ENCODE measurements at places on chromosomes 12 and 14.

DNA sequence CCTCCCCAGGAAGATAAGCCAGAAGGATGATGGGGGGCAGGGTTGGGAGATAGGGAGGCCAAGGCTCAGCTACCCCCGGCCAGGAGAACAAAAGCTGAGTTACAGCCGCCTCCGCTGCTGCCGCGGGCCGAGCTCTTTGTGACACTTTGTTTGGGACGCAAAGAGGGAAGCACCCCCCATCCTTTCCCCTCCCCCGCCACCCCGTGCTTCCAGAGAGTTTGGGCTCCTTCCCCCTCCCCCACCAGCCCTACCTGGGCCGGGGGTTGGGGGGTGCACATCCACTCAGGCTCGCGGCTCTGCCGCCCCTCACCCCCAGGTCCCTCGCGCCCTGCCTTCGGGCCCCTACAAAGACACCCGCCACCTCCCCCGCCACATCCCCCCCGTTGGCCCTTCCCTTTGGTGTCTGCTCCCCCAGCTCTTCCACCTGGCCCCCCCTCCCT, 799 bp downstream of the ZNF219 start:
- DNase-seq: no peak

- DNase-seq: no peak
Observed at GRCh38 chr12:2290516-2291065, 237.8 kb downstream of the CACNA1C start.

DNA sequence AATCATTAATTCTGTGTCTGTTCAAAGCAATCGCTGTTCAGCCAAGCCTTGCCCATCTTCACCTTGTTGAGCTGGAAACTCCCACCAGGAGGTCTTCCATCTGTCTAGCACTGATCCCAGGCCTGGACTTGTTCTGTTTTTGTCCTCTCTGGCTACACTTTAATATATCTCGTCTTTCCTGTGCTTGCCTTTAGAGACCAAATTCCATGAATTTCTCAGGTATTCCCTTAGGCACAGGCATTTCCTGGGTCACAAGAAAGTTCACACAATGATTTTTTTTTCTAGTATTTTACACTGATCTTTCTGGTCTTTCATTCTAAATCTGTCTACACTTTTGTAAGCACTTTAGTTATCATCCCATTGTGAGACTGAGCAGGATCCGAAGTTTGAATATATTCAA, 116.4 kb upstream of the CCND2 start:
- no peak for DNase-seq

DNA sequence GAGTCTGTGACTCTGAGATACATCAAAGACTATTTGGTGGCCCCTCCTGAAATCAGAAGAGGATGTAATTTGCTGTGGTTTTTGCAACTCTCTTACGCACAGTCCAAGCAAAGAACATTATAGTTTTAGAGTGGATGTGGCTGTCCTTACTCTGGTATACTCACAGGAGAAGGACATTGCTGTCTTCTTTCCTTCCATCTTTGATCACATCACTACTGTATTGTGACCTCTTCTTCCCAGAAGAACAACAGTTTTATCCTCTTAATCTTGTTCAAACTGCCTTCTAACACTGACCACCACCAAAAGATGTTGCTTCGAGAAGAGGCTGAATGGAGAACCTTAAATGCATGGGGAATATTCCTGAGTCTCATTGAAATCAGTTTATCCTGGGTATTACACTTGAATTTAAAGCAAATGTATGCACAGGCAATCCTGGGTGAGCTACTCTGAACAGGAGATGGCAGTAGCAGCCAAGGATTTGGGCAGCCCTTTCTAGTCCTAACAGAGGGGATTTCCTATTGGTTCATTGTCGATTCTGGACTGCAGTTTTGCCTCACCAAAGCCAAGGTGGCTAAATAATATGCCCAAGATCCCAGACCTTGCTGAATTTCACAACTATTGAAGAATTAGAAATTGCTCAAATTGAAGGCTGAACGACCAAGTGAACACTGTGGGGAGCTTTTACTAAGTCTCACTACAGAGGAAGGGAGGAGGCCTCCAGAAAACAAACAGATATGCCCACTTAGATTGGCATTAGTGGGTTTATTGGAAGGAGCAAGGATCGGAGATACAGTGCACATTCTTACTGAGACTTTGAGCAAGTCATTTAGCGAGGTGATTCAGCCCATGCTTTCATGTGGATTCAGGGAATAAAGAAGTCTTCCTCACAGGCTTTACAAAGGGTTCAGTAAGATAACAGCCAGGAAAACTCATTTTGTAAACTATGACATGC, 282.8 kb downstream of the PAWR start:
- peak; percentile 61 for DNase-seq

GRCh38 chr14:72525087-72525915, 368.6 kb downstream of the DPF3 start:
- no peak for DNase-seq

GRCh38 chr14:32382704-32383103, 53.6 kb downstream of the AKAP6 start:
- no peak for DNase-seq

GRCh38 chr12:100717733-100718067, 76.9 kb upstream of the ANO4 start:
- no peak for DNase-seq

GRCh38 chr14:97456462-97456861, 659.3 kb downstream of the VRK1 start:
- DNase-seq: no peak

GRCh38 chr14:22194664-22195063, 394.4 kb downstream of the DAD1 start:
- no peak for DNase-seq

DNA sequence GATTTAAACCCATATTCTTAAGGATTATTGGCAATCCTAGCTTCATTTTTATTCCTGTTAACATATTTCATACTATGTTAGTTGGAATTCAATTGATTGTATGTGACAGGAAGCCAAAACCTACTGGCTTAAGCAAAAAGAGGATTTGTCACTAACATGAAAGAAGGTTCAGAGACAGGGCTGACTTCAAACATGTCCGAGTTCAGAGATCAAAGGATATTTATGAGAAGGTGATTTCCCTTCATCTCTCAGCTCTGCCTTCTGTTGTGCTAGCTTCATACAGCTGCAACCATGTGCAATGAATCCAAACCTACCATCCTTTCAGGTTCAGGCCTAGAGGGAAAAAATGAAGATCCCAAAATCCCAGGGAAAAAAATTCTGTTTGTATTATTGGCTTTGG, 349.7 kb downstream of the ATP23 start:
- no peak for DNase-seq

- DNase-seq: no peak
Observed at GRCh38 chr12:116620492-116621191, 61.5 kb downstream of the MAP1LC3B2 start.

GRCh38 chr14:92900660-92901059, 22.3 kb upstream of the CHGA start:
- DNase-seq: no peak

DNA sequence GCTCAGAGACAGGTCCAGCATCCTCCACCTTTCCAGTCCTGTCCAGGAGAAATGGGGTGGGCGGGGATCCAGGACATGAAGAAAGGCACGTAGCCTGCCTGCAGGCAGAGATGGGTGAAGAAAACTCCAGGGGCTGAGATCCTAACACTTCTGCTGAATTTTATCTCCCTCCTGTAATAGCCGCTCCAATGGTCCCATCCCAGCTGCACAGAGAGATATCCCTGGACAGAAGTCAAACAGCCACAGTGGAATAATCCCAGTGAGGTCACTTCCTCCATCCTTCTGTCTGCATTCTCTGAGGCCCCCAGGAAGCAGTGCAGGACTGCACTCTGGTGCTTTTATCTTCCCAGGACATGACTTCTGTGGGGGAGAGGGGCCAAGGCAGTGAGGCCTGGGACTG, 26.3 kb downstream of the KRT18 start:
- no peak for DNase-seq

GRCh38 chr12:47650469-47650868, 55.4 kb downstream of the RPAP3 start:
- DNase-seq: no peak

DNA sequence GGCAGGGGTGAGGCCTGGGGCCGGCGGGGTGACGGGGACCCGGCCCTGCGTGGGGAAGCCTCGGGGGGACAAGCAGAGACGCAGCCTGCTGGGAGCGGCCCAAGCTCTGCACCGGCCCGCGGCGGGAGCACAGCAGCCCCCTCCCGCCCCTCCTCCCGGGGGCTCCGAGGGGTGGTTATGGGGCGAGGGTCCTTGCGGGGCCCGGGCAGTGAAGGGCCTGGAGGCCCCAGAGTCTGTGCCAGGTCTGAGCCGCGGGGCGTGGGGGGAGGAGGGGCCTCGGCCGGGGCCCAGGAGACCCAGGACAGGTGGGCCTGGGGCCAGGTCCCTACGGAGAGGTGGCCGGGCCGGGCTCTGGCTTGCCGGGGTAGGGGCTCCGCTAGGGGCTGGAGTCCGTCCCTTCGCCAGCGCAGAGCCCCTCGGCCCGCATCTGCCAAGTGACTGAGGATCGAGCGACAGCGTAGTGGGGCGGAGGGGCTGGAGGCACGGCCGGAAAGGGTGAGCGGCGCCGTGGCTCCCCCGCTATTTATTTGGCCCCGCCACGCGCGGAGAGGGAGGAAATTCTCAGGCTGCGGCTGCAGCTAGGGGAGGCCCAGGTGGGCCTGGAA, 495 bp downstream of the TMEM121 start:
- no peak for DNase-seq

- DNase-seq: no peak
Observed at GRCh38 chr14:36524220-36524837, 4.3 kb upstream of the NKX2-1 start.

GRCh38 chr14:35229084-35229791, 62.9 kb upstream of the PSMA6 start:
- DNase-seq: peak; percentile 59

GRCh38 chr12:113407931-113408600, 4.4 kb upstream of the SDS start:
- no peak for DNase-seq

GRCh38 chr12:22082190-22082701, 36.2 kb downstream of the CMAS start:
- no peak for DNase-seq

- DNase-seq: no peak
Observed at GRCh38 chr12:105025890-105026289, 39.8 kb downstream of the NOPCHAP1 start.

DNA sequence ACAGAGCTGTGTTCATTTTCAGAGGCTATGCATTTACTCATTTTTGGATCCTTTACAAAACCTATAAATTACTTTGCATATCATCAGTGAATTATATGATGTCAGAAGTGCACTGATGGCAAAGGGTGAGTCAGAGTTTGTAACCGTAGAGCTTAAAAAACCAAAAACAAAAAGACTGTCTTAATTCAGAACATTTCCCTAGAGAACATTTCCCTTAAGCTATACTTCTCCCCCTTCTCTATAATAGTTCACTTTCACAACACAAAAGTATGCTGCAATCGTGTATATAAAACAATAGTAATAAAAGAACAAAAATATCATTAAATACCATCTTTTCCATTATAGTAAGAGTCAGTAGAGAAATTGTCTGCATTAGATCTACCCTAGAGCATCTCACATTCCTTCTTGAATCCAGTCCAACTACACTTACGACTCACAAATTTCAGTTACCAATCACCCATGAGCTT, 934.9 kb downstream of the LRFN5 start:
- DNase-seq: no peak

DNA sequence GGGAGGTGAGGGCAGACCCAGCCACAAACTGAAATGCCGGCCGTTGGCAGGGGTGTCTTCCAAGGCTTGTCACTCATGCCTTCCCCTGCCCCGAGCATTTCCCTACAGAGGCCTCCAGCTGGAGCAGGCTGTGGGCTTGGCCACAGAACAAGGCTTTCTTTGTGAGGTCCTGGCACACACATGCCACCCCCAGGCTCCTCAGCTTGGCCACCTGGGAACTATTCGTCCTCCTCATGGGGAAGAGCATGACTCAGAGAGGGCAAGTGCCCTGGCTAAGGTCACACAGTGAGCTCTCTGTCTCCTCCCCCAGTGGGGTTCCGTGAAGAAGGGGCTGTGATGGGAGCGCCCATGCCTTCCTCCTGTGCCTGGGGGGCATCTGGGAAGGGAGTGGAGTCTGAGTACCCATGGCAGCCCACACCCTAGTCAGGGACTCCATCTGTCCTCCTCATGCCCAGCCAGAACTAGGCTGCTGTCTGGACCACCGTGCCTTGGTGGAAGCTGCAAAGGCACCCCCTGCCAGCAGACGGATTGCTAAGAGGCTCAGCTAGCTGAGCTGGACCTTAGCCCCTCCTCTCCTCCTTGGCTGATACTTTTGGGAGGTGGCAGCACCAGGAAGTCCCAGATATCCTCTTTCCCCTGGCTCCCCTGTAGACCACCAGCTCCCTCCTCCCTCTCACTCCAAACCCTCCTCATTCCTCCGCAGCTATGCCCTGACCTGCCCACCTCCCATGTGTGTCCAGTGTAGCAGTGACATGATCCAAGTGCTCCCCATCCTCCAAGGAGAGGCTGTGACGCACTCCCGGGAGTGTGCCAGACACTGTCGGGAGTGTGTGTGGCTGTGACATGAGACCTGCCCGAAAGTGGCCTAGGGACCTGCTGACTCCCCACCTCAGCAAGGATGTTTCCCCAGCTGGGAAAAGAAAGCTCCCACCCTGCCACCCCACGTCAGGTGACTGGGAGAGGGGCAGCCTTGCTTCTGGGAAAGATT, 21.4 kb downstream of the ABCB9 start:
- DNase-seq: no peak

DNA sequence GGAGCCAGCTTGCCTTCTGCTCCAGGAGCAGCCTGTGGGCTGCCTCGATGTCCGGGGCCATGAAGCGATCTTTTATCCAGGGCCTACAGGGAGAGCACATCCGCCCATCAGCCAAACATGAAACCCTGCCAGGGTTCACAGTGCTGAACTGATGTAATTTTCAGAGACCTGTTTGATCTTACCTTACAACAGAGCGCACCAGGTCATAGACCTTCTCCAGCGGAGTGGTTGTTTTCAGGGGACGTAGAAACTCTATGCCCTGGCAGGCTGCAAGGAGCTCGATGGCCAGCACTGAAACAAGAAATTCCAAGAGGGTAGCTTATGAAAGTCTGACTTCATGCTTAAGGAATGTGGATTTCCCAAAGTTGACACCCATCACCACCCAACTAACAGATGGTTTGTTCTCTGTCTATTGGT, 19.7 kb downstream of the HAL start:
- DNase-seq: no peak

- no peak for DNase-seq
Observed at GRCh38 chr12:60180298-60180697, 584.5 kb downstream of the SLC16A7 start.

GRCh38 chr12:114668151-114668885, 15.7 kb downstream of the TBX3 start:
- peak; percentile 81 for DNase-seq

DNA sequence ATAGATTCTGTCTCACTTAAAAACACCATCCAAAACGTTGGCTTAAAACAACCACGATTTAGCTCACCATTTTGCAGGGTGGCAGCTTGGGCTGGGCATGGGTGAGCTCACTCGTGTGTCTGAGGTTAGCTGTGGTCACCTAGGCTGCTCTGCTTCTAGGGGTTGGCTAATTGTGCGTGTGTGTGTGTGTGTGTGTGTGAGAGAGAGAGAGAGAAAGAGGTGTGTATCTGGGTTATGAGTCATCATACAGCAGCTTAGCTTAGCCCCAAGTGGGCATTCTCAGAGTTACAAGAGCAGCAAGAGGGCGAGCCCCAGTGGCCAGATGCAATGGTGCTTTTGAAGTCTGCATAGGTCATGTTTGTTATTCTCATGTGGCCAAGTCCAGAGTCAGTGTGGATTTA, 6.0 kb downstream of the FBXW8 start:
- no peak for DNase-seq

Data from NCI-H748 treated with DMSO at 0.1 percent for 48 hours (cell line).